ENCODE measurements at places on chromosomes 1 and 21.

GRCh38 chr1:183287191-183287675 lies 101.2 kb downstream of the LAMC2 start:
- no peak for DNase-seq

DNA sequence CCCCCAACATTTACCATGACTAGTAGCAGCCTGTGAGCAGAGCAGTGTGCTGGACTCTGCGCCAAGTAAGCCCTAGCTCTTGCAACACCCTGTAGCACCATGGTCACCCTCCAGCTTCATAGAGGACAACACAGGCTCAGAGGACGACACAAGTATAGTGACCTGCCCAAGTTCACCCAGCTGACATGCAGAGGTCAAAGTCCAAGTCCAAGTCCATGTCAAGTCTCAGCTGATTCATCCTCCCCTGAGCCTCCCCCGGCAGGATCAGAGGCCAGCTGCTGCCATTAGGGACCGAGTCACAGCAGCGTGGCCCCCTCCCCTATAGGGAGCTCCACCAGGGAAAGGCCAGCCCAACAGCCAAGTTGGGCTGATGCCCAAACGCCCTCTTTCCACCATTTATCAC lies 15.9 kb downstream of the SDC3 start:
- DNase-seq, result no peak

DNA sequence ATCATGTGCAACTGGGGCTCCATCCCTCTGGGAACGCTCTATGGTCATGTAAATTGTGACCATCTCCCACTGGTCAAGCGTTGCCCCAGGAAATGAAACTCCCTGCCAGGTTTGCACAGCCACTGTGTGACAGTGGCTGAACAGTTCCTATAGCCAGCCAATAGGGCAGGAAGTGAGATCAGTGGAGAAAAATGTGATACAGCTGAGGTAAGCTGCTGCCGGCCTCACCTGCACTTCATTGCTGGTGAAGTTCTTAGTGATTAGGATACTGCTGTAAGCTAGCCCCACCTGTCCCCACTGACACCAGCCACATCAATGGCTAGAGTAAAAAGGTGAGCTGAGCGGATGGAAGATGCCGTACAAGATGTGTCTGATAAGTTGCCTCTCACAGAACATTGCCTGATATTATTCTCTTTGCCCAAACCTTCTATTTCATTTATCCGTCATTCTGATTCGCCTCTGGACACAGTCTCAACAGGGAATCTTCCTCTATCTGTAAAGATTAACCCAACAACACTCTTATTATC lies 38.4 kb upstream of the CDC42BPA start:
- no peak for DNase-seq

GRCh38 chr1:49225464-49225863 lies 448.8 kb upstream of the BEND5 start:
- DNase-seq, result no peak

DNA sequence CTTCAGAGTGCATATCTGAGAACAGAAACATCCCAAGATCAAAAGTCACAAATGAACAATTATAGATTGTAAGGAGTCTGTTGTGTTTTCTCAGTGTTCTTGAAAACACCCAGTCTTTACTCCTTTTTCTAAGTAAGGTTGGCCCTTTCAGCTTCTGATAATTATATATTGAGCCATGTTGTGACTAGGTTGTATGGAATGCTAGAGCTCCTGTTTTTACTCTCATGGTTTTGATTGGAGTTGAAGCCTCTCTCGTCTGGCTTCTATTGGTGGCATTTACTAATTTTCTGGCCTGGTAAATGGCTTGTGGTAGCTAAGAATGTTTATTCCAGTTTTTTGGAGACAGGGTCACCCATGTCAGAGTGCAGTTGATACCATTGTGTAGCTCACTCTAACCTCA lies 84.7 kb downstream of the NDUFS5 start:
- no peak for DNase-seq

DNA sequence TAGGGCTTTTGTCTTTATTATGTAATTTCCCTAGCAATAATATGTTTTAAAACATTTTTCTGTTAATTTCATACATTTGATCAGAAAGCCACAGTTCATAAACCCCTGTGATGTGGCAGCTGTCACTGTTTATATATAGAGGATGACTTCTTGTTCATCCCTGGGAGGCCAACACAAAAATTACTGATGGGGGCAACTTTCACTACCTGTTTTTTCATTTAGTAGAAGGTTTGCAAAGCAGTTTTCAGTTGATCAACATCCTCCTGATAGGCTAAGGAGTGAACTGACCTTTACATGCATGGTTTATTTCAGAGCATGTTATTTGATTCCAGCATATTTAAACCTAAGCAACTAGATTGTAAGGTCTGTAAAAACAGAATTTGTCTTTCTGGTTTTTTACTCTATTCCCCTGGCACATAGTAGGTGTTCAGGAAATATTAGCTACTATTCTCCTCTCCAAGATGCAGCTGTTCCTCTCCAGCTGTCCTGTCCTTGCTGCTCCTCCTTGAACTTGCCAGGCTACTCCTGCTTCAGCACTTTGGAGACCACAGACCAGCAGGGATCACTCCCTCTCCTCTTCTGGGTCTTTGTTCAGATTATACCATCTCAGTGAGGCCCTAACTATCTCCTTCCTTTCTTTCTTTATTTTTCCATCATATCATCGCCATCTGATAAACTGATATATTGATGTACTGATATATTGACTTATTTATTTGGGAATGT lies 54.7 kb downstream of the ROR1 start:
- no peak for DNase-seq

DNA sequence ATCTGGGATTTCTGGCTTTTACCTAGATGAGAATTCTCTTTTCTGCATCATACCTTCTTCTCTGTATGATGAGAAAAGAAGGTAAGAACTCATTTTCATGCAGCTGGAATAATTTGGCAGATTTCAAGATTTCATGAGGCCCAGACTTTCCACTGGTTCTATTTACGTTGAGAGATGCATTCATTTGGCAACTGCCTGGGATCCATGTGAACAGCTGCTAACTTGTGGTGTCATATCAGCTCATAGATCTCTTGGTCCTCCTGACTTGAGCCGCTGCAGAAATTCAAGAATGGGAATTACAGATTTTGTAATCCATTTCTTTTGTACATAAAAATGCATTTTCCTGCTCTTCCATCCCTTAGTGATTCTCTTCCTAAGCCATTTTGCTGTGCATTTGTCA lies 17.1 kb upstream of the C1orf87 start:
- no peak for DNase-seq

GRCh38 chr1:19569786-19570185 lies 74.3 kb upstream of the NBL1 start:
- DNase-seq, result no peak

GRCh38 chr1:25875154-25875855 lies at the start of gene PAQR7:
Gene PAQR7 (minus strand): TSS chr1:25875708. CDS start chr1:25863839, 11,869 bp downstream.
- DNase-seq, result peak; percentile 64

DNA sequence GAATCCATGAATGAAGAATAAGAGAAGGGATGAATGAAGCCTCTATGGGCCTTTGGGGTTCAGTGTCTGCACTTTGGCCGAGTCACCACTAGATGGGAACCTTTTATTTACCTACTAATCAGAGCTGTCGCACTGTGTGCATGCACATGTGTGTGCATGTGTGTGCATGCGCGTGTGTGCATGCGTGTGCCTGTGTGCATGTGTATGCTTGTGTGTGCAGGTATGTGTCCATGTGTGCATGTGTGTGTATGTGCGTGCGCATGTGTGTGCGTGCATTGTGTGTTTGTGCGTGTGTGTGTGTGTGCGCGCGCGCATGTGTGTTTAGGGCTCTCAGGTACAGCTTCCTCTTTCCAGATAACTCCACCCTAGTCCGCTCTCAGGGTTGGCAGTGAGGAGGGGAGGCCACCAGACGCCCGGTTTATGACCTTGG lies 20.4 kb upstream of the UBXN10 start:
- peak; percentile 30 for DNase-seq

GRCh38 chr1:171683870-171684269 lies 31.4 kb upstream of the MYOC start:
- no peak for DNase-seq

DNA sequence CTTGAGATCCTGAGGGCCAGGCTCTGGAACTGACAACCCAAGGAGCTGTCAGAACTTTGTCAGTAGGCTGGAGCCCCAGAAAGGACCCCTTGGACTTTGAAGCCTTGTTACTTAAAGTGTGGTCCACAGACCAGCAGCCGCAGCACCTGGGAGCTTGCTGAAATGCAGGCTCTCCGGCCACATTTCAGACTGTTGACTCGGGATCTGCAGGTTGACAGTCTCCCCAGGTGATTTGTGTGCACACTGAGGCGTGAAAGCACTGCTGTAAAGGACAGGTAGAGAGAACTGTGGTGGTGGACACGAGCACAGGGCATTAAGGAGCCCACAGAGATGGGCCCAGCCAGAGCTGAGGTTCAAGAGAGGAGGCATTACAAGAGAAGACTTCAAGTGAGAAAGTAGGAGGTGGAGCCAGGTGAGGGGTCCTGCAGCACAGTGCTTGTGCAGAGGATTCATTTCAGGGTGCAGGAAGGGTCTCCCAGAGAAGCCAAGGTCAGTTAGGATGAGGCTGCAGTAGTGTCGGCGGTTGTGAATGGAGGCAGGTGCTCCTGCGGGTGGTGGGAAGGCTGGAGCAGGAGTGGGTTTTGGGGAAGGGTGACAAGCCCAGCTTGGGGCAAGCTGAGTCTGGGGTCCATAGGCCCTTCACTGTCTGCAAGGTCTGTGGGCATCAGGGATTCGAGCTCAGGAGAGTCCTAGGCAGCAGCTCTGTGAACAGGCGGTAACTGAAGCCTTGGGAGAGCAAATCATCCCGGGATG lies 4.6 kb downstream of the HYI start:
- no peak for DNase-seq

DNA sequence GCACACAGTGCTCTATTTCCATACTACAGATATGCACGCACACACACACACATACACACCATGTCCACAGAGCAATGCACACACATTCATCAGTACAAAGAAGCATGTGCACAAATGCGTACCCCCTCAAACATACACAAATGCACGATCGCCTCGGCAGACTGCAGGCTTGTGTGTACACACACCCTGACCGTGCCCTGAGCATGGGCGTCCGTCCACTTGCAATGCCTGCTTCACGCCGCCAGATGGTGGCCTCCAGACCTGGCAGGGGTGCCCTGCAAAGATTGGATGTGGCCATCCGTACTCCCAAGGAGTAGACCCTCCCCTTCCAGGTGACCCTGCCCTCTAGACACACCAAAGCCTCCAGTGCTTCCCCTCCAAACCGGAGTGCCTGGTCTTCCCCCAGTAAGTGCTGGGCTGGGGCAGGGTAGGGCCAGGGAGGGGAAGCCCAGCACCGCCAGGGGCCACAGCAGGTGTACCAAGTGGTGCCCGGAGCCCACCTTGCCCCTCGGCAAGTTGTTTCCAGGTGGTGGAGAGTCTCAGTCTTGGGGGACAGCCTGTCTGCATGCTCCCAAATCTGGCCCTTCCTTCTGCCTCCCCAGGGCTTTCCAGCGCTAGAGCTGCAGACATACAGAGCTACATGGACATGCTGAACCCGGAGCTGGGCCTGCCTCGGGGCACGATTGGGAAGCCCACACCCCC lies 20.6 kb downstream of the ESPN start:
- peak; percentile 50 for DNase-seq

DNA sequence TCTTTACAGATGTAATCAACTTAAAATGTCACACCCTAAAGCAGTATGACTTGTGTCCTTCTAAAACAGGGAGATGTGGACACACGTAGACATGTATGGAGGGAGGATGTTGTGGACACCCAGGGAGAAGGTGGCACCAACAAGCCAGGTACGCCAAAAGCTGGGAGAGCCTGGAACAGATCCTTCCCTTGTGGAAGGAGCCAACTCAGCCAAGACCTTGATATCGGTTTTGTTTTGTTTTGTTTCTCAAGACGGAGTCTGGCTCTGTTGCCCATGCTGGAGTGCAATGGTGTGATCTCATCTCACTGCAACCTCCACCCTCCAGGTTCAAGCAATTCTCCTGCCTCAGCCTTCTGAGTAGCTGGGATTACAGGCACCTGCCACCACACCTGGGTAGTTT lies 45.6 kb downstream of the CHAF1B start:
- DNase-seq, result no peak

GRCh38 chr21:45155910-45156309 lies 81.5 kb downstream of the ADARB1 start:
- DNase-seq, result peak; percentile 2

DNA sequence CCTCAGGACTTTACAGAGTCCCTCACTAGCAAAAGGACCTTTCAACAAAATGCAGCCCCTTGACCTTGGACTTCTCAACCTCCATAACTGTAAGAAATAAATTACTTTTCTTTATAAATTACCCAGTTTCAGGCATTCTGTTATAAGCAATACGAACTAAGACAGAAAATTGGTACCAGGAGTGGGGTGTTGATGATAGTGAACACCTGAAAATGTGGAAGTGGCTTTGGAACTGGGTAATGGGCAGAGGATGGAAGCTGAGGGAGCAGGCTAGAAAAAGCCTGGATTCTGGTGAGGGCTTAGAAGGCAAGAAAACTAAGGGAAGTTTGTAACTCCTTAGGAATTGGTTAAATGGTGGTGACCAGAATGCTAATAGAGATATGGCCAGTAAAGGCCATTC lies 46.8 kb downstream of the DSCAM start:
- no peak for DNase-seq

DNA sequence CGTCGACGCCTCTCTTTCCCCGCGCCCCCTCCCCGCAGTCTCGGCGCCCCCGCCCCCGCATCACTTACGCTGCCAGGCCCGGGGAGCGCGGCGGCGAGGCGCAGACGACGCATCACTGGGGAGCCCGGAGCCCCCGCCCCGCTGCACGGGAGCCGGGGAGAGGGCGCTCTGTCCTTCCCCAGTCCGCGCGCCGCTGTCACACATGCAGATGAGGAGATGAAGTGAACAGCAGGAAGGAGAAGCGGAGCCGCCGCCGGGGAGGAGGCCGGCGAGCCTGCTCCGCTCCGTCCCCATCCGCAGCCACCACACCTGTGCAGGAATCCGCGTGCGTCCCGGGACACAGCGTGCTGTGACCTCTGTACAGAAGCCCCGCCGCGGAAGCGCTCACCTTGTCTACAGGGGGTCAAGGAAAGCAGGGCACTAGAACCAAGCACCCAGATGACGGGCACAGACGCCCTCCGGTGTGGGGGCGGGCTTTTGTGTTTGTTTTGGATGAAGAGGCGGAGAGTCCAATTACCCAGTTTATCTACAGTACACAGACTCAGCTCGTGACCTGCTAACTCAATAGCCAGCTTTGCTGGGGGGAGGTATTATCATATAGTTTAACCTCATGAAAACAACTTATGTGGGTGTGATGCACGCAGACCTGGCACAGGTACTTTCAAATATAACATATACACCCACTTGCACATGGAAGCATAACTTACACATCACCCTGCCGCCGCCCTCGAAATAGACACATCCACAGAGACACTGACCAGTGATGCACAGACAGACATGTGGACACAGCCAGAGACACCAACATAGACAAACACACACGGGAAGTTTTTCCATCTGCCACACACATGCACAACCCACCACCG lies 12.4 kb downstream of the KLHDC8A start:
- DNase-seq, result peak; percentile 34

DNA sequence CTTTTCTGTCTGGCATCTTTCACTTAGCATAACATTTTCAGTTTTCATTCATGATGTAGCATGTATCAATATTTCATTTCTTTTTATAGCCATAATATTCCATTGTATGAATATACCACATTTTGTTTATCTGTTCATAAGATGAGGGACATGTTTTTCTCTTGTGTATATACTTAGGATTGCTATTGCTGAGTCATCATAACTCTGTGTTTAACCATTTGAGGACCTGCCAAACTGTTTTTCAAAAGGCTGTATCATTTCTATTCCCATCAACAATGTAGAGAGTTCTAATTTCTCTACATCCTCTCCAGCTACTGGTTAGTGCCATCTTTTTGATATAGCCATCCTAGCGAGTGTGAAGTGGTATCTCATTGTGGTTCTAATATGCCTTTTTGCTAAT lies 26.2 kb downstream of the MPZL1 start:
- no peak for DNase-seq

GRCh38 chr1:91244737-91245136 lies 159.9 kb downstream of the HFM1 start:
- DNase-seq, result no peak

Measured in activated CD8-positive, alpha-beta T cell treated with anti-CD3 and anti-CD28 coated beads, Interleukin-2, amount 10 ng/mL, durations not matched to agents 7 days and 5 days (primary cell).